Putamen (tissue), 1 donor: ENCODE measurements at places on chromosomes 7 and 10.

GRCh38 chr7:142815134-142815533 is 39.7 kb upstream of the EPHB6 start:
- no peak for DNase-seq

GRCh38 chr10:110462166-110463095 is 35.3 kb upstream of the DUSP5 start:
- DNase-seq = no peak

- DNase-seq = no peak
These were observed 250.3 kb downstream of the SNX13 start for GRCh38 chr7:17690030-17690429.

DNA sequence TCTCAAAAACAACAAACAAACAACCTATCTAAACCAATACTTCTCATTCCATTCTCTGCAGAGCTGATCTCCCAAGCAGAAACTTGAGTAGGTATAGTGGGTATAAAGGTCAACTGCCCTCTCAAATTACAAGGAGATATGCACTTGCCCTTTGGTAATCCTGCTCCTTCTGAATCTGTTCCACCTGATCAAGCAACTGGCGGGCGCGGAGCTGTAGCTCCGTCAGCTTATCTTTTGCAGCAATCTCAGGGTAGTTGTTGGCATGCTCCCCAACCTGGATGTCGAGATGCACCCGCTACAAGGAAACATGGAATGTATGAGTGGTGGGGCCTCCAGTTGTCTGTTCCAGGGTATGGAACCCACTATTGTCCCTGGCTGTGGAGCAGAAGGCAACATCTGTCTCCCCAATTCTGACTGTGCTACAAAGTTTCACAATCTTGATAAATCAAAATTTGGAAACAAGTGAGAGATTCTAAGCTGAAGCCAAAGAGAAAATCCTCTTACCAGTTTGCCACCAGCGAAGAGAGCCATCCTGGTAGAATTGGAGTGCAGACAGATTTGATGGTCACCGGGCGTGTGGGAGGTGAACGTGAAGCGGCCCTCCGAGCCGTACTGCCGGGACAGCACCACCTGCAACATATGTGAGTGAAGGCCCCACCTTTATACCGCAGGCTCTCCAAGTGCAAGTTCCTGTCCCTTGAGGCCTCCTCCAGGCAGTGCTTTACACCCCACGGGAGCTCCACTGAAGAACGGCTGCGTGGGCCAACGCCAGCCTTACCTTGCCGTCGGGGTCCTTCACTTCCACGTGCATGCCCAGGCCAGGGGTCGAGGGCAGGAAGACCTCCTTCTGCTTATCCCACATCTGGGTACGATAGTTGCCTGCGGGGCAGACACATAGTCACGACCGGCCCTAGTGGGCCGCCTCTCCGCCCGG is 819 bp downstream of the TMED4 start:
- DNase-seq = no peak

GRCh38 chr7:23713285-23714149 is 3.5 kb downstream of the STK31 start:
- no peak for DNase-seq

- peak; percentile 52 for DNase-seq
These were observed 20.7 kb downstream of the MTURN start for GRCh38 chr7:30155481-30155880.

- no peak for DNase-seq
These were observed 90.1 kb downstream of the SNX10 start for GRCh38 chr7:26381476-26382353.

DNA sequence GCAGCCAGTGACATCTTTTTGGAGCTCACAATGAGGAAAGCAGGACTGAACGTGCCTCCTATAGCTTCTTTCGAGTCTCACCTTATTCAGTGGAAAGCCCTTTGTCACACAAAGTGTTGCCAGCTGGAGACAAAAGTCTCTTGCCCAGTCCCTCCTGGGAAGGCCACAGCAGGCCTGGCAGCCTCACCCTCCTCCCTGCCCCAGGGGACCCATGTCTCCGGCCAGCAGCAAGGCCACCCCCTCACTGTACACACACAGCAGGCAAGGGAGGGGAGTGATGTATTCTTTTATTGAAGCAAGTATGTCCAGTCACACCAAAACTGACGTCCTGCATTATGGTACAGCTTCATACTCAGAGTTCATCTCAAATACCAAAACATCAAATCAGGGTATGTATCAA is 56.0 kb downstream of the CSGALNACT2 start:
- no peak for DNase-seq

GRCh38 chr10:132691711-132692153 is 94.2 kb downstream of the NKX6-2 start:
- DNase-seq = no peak

GRCh38 chr7:148135116-148135515 is 455.4 kb upstream of the C7orf33 start:
- DNase-seq = no peak

GRCh38 chr10:97875391-97875790 is 25.7 kb downstream of the GOLGA7B start:
- no peak for DNase-seq
